Activated CD4-positive, alpha-beta memory T cell treated with anti-CD3 and anti-CD28 coated beads, Interleukin-2, amount 10 ng/mL, durations not matched to agents 7 days and 5 days (primary cell): ENCODE measurements at places on chromosomes 6 and 20. TPM values are rescaled to one million over a fixed set of nuclear protein-coding genes. Genes with fewer than 3 reads are reported as not detected.

DNA sequence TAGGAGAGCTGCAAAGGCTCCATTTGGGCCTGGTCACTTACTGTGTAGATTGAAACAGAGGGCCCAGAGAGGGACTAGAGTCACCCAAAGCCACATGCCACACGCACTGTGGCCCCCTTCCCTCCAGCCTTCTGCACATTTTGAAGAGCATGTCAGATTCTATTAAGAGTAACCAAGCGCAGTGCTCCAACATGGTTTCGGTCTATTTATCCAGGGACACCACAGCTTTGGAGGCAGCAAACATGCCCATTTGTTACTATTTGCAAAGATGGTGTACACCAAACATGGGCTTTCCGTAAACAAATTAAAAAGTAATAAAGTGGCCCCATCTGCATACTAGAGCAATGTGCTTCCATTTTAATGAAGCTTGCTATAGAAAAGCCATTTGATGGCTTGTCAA lies 43.7 kb upstream of the CCDC167 start:
- no peak for DNase-seq
- peaks cover 19% of the 10 kb centered on the region for H3K4me1 ChIP-seq
- H3K27ac ChIP-seq: no peak overlapping the region
- H3K27me3 ChIP-seq: peaks cover 2% of the 10 kb centered on the region
- no peak overlapping the region for H3K4me3 ChIP-seq

DNA sequence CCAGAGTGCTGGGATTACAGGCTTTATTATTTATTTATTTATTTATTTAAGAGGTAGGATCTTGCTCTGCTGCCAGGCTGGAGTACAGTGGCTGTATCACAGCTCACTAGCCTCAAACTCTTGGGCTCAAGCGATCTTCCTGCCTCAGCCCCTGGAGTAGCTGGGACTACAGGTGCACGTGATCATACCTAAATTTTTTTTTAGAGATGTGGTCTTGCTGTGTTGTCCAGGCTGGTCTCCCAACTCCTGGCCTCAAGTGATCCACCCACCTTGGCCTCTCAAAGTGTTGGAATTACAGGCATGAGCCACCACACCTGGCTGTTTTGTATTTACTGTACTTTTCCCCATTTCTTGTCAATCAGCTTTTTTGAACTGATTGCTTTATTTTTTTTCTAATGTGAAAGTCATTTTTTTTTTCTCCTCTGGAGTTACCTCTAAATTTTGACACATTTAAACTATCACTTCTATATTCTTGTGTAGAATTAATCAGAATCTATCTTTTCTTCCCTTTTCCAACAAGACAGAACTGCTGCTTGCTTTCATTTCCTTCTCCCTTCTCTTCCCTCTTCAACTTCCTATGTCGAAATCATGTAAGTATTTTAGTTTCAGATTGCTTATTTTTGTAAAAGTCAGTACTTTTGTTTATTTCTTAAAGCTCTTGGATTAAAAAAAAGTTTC lies 12.0 kb downstream of the PANK2 start:
- peak overlapping the region; percentile 69 for H3K27ac ChIP-seq
- H3K36me3 ChIP-seq: peaks cover 28% of the 10 kb centered on the region
- H3K4me3 ChIP-seq: no peak overlapping the region
- H3K27me3 ChIP-seq: no peaks in the 10 kb centered on the region
- H3K4me1 ChIP-seq: peaks cover 76% of the 10 kb centered on the region

DNA sequence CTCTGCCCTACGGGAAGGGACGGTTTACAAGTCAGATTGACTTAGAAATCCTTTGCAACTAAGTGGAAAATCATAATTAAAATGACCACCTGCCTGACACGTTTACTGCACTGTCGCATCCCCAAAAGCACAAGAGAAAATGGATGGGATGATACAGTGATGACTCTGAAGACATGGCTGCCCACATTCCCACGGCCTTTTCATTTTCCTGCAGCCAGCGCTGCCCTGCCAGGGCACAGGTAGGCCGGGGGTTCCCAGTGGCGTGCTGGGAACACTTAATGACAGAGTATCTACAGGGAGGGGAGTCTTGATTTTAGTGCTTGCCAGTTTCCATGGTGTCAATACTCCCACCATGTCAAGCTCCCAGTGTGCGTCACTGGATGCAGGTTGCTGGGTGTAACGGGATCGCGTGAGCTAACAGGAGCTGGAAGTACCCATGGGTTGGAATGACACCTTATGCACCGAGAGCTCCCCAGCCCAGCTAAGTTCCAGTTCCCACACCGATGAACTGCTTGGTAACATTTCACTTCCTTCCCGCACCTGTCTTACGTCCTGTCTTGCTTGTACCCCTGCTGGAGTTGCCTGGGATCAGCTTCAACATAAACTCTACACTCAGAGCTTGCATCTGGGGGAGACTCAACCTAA lies 129.0 kb downstream of the ANKRD60 start:
- H3K27me3 ChIP-seq: peaks cover 6% of the 10 kb centered on the region
- no peaks in the 10 kb centered on the region for H3K36me3 ChIP-seq
- no peaks in the 10 kb centered on the region for H3K4me1 ChIP-seq
- H3K27ac ChIP-seq: no peak overlapping the region

DNA sequence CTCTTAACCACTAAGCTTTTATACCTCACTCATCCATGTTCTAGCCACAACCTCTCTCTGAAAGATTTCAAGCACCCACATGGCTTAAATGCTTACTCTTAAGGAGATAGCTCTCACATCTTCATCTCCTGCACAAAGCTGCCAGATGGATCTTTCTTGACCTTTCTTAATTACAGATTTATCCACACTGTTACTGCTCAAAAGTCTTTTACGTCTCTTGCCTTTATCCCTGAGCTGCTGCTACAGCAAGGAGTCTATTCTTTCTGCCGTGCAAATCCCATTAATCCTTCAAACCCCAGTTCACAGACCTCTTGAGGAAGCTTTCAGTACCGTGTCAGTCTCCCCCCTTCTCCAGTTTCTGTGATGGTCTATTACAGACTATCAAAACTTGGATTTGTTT lies 54.6 kb downstream of the B4GALT5 start:
- peaks cover 31% of the 10 kb centered on the region for H3K4me1 ChIP-seq
- no peak overlapping the region for H3K27ac ChIP-seq
- H3K27me3 ChIP-seq: no peaks in the 10 kb centered on the region
- H3K4me3 ChIP-seq: no peak overlapping the region
- no peak for DNase-seq

DNA sequence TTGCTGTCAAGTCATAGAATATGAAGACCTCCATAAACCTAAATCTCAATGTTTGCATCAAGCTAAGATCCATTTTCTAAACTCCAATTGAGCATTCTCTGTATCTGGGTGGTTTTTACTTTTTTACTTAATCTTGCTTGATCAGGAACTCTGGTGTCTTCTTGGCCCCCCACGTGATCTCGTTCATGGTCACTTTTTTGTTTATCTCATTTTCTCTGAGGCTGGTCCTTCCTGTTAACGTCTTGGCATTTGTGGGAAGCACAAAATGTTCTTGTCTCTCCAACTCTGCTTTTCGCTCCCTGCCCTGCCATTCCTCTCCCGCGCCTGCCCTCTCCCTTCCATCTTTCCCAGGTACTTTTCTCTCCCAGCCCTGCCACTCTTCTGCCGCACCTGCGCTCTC lies 14.0 kb upstream of the MAPRE1 start:
- H3K27ac ChIP-seq: no peak overlapping the region
- no peak overlapping the region for H3K4me3 ChIP-seq
- no peak for DNase-seq

The RNF39 gene
- total RNA-seq: not detected

The TSPO2 gene
- total RNA-seq: not detected

The SNAP91 gene
- not detected for total RNA-seq

The LINC00237 gene
- not detected for total RNA-seq

The CAGE1 gene
- not detected for total RNA-seq
